ENCODE measurements at places on chromosomes 16 and 17.

DNA sequence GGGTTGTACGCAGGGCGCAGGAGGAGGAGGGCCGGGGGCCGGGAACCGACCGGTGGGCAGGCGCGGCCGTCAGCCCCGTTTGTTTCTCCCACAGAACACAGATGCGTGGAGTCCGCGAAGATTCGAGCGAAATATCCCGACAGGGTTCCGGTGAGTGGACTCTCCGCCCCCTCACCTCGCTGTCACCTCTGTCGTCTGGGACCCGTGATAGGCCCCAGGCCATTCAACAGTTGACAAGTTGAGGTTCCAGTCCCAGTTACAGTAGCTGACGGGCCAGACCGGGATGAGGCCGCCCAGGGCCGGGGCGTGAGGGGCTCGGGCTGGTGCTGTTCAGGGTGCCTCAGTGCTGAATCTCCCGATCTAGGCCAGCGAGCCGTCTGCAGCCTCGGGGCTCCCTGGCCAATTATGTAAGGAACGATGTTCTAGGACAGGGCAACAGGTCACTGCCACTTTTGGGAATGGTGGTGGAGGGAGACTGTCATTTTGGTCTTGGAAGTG lies 628 bp downstream of the GABARAPL2 start:
- no peak for DNase-seq

GRCh38 chr17:79573196-79573896 lies 37.5 kb downstream of the RBFOX3 start:
- DNase-seq: no peak

DNA sequence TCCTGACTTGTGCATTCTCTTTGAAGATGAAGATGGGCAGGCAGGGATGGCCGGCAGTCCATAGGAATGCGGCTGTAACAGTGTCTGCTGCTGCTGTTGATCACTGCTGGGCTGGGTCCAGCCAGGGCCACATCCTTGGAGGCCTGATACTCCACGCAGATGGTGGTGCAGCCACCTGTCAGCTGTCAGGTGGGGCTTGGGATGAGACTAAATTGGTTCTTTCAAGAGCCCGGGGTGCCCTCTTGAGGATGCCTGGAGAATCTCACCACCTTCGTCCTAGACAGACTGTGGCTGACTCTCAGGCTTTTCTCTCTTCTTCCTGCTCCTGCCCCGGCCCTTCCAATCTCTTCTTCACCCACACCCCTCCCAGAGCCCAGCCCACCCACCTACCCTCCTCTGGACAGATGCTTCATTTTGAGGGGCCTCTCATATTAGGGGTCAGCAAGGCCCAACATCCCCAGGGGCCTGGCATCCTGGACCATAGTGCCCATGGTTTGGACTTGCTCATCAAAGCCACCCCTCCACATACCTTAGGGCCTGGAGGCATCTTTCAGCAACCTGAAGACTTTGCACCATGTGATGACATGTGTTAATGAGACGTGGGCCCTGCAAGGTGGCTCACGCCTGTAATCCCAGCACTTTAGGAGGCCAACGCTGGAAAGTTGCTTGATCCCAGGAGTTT lies 19.1 kb downstream of the OSBPL7 start:
- DNase-seq: no peak

GRCh38 chr17:74485022-74485743 lies 18.7 kb downstream of the CD300A start:
- DNase-seq: no peak

DNA sequence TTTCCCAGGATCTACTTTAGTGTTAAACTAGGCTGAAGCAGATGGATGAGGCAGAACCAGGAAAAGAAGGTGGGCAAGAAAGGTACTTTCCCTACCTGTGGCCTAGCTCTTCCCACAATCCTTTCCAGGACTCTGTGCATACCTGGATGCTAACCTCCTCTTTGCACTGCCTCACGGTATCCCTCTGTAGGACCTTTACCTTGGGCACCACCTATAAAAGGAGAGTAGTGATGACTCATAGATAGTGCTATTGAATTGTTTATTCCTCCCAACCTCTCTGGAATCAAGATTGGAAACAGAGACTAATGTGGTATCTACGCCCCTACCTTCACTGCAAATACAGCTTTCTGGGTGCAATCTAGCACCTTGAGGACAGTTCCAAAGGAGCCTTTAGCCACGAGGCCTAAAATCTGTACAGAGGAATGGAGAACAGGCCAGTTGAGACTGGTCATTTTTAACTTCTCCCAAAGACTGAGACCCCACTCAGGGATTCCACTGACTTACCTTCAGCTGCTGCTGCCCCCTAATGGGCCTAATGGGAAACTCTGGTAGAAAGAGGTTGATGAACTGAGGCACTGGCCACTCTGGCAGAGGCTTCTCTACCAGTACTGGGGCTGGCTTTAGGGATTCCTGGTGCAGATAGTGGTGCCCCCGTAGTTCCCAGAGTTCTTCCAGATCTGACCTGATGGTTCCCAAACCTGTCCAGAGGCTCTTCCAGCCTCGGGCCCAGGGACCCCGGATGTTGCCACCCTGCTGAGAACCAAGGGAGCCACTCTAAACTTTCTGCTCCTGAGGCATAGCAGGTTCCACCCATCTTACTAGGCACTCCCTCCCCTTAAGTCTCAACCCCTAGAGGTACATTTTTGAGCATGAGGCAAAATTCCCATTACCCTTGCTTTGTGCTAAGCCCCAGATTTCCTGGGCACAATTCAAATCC lies 781 bp downstream of the RSKR start:
- no peak for DNase-seq

DNA sequence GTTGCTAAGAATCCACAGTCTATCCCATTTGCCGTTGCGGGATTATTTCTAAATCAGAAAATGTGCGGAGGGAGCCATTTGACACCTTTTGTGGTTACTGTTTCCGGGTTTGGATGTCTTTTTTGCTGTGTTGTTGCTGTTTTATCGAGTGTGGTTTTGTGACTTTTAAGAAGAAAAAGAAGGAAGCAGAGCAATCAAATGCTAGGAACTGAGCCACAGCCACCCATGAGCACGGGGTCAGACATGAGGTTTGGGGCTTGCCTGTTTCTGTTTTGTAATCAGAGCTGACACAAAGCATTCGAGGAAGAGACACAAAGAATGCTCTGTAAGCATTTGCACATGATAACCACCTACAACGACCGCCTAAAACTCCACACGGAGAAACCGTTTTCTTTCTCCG lies 53.1 kb upstream of the CHMP6 start:
- no peak for DNase-seq

DNA sequence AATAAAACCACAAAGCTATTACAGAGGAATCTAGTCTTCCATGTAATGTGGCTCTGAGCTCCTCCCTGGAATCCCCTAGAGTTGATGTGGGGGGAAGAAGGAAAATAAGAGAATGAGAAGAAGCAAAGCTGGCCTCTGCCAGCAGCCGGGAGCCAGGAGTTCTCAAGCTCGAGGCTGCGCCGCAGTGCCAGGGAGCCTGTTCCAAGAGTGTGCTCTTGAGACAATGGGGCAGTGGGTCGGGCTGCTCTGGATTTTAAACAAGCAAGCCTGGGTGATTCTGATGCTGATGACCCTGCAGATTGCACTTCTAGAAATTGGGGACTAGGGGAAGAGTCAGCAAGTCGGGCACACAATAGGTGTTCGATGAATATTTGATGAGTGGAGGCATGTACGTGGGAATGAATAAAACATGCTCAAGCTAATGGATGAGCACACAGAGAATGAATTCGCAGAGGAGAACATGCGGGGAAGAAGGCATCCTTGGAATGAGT lies 119.9 kb downstream of the CMIP start:
- DNase-seq: no peak

DNA sequence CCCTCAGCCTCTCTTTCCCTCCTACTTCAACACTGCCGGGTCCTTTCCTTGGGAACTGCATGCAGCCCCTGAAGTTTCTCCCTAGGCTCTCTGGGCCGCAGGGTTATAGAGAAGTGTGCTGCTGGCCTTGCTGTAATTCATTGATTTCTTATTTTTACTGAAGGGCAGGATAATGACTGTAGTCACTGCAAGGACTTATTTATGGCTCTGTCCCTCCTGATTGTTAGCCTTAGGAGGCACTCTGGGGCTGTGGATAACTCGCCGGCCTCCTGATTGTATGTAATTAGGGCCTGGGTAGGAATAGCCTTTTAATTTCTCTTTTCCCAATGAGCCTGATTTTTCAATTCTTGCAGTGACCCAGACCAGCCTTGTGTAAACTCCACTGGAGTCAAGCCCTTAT lies 138.3 kb upstream of the CDH13 start:
- no peak for DNase-seq

DNA sequence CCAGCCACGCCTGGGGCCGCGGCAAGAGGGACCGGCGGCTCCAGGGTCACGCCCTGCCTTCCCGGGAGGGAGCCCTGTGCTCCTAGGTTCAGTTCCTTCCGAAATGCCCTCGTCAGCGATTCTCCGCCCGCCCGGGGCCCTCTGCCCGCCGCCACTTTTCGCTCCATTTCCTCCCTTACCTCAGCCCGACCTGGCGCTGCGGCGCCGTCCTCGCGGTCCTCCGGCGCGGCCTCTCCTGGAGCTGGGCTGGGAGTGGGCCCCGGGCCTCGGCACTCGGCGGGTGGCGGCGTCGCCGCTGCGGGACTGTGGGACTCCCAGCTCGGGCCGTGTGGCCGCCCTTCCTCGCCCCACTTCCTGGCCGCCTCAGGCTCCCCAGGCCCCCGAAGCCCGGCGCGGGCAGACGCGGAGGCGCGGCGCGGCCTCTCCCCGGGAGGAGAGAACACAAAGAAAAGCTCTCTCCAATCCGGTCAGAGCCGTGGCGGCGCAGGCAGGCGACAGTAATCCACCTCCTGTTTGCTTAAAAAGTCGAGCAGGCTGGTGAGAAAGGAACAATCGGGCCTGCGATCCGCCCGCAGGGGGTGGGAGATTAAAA lies 1.6 kb downstream of the BAHCC1 start:
- no peak for DNase-seq

- no peak for DNase-seq
Measured at GRCh38 chr17:50467855-50468303, 801 bp downstream of the CHAD start.

DNA sequence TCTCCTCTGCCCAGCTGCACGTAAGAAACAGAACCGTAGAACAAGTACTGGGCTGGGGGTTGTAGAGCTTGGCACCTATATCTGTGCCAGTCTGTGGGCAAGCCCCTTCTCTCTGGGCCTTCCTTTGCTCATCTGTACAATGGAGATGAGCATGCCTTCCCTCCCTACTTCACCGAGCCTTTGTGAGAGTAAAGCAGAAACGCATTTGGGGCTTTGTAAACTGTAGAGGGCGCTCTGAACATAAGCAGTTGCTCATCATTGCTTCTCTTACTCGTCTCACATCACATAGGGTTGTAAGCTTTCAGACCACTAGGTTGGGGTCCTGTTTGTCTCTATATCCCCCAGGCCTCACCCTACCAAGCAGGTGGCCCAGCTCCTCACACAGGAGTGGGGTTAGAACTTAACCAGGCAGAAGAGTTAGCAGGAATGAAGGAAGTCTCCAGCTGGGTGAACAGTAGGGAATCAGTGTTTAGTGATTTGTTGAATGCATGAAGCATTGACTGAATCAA lies 15.1 kb downstream of the SAMD14 start:
- no peak for DNase-seq

DNA sequence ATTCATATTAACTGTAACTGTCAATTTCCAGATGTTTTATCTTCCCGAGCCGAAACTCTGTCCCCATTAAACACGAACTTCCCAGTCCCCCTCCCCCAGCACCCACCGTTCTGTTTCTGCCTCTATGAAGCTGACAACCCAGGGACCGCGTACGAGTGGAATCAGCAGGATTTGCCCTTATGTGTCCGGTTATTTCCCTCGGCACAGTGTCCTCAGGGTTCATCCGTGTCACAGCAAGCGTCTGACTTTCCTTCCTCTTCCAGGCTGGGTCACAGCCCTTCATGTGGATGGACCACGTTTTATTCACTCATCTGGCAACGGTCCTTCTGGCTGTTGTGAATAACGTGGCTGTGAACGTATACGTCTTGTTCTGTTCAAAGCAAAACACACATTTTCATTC lies 31.3 kb downstream of the METRNL start:
- DNase-seq: no peak

- DNase-seq: no peak
Measured at GRCh38 chr17:74437702-74438101, 5.8 kb downstream of the GPRC5C start.

DNA sequence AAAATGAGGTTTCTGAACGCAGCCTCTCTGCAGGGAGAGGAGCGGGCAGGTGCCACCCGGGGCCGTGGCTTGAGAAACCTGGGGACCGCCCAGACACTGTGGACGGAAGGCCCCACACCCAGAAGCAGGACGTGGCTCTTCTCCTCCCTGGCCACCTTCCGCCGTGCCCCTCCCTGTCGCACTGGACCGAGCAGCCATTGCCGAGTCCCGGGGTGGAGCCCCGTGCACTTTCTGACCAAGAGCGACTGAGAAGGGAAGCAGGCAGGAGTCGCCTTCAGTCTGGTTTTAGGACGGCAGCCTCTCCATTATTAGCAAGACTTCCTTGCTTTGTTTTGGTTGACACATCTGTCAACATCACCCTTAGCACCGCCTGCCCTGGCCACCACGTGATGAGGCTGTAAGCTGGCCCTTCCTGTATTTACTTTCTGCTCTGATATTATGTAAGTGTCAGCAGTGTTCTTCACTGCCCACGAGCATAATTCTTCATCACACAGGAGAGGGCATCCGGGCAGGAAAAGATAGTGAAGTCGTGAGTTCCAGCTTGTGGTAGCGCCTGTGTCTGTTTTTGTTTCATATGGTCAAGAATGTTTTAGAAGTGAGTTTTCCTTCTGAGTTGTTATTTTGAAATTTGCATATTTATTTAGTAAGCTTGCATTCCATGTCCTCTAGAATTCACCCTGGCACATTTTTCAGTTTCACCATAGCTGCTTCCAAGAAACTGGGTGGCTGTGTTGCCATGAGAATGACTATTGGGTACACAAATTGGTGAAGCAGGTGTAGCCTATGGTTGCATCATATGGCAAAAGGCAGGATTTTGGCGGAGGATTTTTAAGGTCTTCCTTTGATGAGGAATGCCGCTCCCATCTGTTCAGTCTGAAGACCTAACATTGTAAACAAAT lies 1.0 kb downstream of the HERPUD1 start:
- no peak for DNase-seq

GRCh38 chr17:63722403-63722802 lies 19.2 kb downstream of the STRADA start:
- no peak for DNase-seq

DNA sequence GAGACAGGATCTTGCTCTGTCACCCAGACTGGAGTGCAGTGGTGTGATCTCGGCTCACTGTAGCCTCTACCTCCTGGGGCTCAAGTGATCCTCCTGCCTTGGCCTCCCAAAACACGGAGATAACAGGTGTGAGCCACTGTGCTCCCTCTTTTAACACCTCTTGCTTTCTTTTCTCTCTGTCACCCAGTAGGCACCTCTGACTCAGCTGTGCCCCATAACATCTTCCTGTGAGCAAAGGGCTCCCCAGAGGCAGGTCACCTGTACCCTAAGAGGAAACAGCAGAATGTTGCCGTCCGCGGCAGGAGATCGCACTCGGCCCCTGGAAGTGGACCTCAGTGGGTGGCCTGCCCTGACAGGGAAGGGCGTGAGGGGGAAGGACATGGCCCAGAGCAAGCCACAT lies 918 bp upstream of the NLRC3 start:
- no peak for DNase-seq
